ENCODE measurements at places on chromosomes 2 and 18. TPM values are rescaled to one million over a fixed set of nuclear protein-coding genes. Genes with fewer than 3 reads are reported as not detected.

DNA sequence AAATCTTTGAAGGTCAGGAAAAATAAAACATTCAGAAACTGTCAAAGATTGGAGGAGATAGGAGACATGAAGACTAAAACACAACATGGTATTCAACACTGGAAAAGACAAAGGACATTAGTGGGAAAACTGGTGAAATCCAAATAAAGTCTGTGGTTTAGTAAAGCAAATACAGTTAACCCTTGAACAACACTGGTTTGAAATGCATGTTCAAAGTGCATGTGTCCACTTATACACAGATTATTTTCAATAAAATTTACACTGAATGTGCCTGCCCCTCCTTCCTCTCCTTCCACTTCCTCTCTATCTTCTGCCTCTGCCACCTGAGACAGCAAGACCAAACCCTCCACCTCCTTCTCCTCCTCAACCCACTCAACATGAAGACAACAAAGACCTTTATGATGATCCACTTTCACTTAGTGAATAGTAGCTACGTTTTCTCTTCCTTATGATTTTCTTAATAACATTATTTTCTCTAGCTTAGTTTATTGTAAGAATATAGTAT is 14.5 kb downstream of the OLA1 start:
- DNase-seq: no peak

DNA sequence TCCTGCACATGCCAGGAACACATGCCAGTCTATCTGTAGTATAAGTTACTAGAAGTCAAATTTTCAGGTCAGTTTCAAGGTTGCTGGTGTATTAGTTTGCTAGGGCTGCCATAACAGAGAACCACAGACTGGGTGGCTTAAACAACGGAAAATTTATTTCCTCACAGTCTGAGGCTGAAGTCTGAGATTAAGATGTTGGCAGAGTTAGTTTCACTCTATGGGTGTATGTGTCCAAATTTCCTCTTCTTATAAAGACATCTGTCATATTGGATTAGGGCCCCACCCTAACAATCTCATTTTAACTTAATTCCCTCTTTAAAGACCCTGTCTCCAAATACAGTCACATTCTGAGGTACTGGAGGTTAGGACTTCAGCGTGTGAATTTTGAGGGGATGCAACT is 26.5 kb downstream of the B3GNT7 start:
- DNase-seq: no peak

The TDRD15 gene
- not detected for total RNA-seq

The NGEF gene
- total RNA-seq: 4.3 TPM

DNA sequence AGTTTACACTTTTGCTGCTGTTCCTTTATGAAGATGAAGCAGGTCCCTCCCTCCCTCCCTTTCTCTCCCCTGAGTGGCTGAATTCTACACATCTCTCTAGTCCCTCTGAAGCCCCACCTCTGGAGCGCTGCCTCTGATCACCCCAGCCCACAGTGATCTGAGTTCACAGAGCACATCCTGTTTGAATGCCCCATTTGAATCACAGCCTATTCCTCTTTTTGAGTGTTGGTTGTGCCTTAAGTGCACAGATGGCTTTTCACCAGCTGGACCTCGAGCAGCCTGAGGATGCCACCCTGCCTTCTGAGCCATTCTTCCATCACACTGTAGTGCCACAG is 87.1 kb downstream of the ITGB1BP1 start:
- no peak for DNase-seq

GRCh38 chr2:168894101-168894500 is 3.9 kb upstream of the SPC25 start:
- no peak for DNase-seq

DNA sequence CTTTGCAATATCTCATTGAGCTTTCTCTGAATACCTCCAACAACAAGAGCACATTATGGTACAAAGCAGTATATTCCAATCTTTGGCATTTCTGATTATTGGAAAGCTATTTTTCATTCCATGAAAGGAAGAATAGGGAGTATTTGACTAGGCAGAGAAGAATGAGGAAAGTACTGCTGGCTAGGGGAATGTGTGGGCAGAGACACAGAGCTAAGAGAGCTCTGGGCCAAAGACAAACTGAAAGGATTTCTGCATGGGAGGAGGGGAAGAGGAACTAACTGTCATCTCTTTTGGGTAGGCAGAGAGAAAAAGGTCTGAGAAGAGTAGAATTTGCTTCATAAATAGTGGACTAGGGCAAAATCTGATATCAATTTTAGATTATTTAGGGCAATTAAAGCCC is 150.8 kb downstream of the CCDC85A start:
- DNase-seq: no peak

GRCh38 chr2:59658906-59659635 is 894.4 kb downstream of the BCL11A start:
- no peak for DNase-seq

DNA sequence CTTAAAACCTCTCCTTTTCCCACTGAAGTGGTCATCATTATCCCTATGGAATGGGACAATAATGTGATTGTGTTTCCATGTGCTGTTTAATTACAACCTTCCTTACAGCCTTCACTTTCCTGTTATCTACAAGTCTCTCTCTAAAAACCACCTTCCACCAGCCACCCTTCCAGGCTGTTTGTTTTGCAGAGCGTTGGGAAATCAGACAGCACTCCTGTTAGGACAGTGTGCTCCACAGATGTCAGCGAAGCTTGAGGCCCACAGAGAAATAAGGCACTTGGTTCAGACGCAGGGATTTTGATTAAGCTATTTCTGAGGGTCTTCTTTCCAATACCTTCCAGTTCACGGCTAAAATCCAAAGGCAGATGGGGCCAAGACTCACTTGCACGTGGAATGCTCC is 32.3 kb upstream of the ASPRV1 start:
- DNase-seq: no peak

GRCh38 chr2:203817147-203817546 is 50.4 kb upstream of the CTLA4 start:
- no peak for DNase-seq

Data from neural progenitor cell (in vitro differentiated cells).